MCF 10A (cell line): ENCODE measurements at places on chromosomes 7 and 10. TPM values are rescaled to one million over a fixed set of nuclear protein-coding genes. Genes with fewer than 3 reads are reported as not detected.

GOT1 gene
- total RNA-seq: 163 and 184 TPM in 2 replicates

UCMA gene
- total RNA-seq: not detected in 2 replicates

CNNM1 gene
- total RNA-seq: 0.10 TPM in 1 of 2 replicates, not detected in the other

ZNF485 gene
- 4.9 and 6.5 TPM in 2 replicates for total RNA-seq

MEIG1 gene
- 1.7 TPM in 1 of 2 replicates, not detected in the other for total RNA-seq

COBL gene
- 7.3 and 12.3 TPM in 2 replicates for total RNA-seq

CALY gene
- total RNA-seq: not detected in 2 replicates

TCTN3 gene
- 32.5 and 37.3 TPM in 2 replicates for total RNA-seq

COL17A1 gene
- 514 and 563 TPM in 2 replicates for total RNA-seq

R3HCC1L gene
- 10.7 and 12.2 TPM in 2 replicates for total RNA-seq

SPDYE9 gene
- total RNA-seq: not detected in 2 replicates

CLRN3 gene
- total RNA-seq: not detected in 2 replicates
